Amygdala (tissue), 56 donors: ENCODE measurements at places on chromosomes 6 and 20.

GRCh38 chr6:101879782-101880181, 486.3 kb downstream of the GRIK2 start:
- no peak for DNase-seq

GRCh38 chr6:32192608-32193039, at the start of gene GPSM3:
GPSM3 (minus strand) TSS chr6:32192643; CDS start chr6:32192513, 130 bp downstream.
- DNase-seq, result no peak

- DNase-seq, result no peak
These were observed 81.0 kb downstream of the MYB start for GRCh38 chr6:135261872-135262725.

GRCh38 chr6:4732691-4733315, 43.4 kb upstream of the CDYL start:
- DNase-seq, result peak; percentile 41

DNA sequence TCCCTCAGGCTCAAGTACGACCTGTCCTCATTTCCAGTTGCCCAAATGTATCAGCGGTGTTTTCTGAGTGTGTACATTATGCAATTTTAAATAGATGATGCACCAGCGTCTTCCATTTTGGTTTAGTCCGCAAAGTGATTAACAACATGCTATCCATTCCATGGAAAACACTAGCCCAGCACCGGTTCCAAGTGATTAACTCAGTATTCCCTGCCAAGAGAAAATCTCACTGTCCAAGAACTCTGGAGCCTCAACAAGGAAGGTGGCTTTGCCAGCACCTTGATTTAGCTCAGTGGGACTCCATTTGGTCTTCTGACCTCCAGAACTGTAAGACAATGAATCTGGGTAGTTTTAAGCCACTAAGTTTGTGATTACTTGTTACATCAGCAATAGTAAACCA, 107.2 kb downstream of the FOXC1 start:
- no peak for DNase-seq

GRCh38 chr20:11205769-11206362, 532.1 kb upstream of the JAG1 start:
- no peak for DNase-seq

DNA sequence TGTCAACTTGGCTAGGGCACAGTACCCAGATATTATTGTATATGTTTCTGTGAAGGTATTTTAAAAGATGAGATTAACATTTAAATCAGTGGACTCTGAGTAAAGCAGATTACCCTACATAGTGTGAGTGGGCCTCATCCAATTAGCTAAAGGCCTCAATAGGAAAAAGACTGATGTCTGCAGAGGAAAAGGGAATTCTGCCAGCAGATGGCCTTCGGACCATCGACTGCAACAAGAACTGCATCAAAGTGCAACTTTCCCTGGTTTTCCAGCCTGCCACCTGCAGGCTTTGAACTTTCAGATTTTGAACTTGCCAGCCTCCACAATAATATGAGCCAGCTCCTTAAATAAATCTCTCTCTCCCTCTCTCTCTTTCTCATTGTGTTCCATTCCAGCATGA, 80.5 kb downstream of the IMPG1 start:
- DNase-seq, result no peak

DNA sequence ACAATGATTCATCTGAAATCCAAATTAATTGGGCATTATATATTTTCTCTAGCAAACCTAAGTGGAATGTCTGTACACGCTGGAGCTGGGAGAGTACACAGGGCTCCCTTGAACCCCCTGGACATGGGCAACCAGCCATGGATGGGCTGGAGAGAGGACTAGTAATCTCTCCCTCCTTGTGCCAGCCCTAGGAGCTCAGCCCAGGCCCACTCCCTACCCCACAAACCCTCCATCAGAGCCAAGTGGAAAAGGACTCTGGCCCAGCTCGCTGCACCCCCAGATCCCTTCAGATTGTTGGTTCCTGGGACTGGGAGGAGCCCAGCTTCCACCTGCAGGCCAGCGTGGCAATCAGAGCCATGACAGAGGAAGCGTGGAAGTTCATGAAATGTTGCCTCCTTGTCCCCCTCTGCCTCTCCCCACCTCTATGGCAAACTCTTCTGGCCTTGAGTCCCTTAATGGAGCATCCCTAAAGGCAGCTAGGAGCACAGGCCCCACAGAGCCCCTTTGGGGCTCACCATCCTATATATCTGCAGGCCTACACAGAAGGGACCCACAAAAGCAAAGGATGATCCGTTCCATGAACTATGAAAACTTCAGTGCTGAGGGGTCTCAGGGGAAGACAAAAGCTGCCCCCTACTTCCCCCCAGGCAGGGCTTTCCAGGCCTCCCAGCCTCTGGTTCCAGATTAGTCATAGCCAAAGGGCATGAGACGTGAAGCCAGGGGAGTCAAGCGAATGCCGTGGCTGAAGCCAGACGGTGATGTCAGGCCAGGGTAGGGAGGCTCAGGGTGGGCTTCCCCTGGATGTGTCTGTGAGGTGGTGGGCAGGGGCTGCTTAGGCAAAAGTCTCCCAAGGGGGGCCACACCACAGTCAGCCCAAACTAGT, 126.4 kb upstream of the MAFB start:
- DNase-seq, result no peak

GRCh38 chr6:139764498-139764986, 390.1 kb upstream of the CITED2 start:
- peak; percentile 38 for DNase-seq

GRCh38 chr20:56343861-56344381, 14.9 kb upstream of the FAM210B start:
- no peak for DNase-seq

DNA sequence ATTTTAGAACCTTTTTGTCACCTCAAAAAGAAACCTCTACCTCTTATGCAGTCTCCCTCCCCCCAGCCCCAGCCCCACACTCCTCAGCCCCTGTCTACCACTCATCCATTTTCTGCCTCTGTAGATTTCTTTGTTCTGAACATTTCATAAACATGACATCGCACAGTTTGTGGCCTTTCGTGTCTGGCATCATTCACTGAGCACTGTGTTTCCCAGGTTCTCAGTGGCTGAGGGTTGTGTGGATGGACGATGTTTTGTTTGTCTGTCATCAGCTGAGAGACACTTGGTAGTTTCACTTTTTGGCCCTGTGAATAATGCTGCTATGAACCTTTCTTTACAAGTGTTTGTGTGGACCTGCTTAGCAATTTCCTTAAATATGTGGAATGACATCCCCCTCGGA, 64.5 kb downstream of the FAM120B start:
- no peak for DNase-seq

GRCh38 chr20:44970243-44970757, 4.0 kb downstream of the STK4 start:
- DNase-seq, result no peak

- DNase-seq, result no peak
These were observed 160.3 kb upstream of the SASH1 start for GRCh38 chr6:148182378-148182777.

GRCh38 chr6:41231246-41231645, 3.1 kb downstream of the TREML4 start:
- no peak for DNase-seq

DNA sequence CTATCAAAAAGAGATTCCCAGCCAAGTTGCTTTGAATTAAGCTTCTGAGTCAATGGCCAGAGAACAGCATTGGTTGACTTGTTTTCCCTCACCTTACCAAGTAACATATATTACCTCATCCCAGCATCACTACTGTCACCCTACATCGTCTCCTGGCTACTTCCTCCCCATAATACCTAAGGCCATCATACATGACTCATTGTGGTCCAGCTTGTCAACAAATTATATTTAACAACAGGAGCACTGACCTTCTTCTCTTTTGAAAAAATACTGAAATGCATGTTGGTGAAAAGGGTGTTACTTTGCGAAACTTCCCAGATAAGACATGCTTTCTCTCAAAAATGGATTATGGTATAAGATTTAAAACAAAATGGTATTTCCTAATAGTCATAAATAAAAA, 106.9 kb downstream of the TBX18 start:
- no peak for DNase-seq

DNA sequence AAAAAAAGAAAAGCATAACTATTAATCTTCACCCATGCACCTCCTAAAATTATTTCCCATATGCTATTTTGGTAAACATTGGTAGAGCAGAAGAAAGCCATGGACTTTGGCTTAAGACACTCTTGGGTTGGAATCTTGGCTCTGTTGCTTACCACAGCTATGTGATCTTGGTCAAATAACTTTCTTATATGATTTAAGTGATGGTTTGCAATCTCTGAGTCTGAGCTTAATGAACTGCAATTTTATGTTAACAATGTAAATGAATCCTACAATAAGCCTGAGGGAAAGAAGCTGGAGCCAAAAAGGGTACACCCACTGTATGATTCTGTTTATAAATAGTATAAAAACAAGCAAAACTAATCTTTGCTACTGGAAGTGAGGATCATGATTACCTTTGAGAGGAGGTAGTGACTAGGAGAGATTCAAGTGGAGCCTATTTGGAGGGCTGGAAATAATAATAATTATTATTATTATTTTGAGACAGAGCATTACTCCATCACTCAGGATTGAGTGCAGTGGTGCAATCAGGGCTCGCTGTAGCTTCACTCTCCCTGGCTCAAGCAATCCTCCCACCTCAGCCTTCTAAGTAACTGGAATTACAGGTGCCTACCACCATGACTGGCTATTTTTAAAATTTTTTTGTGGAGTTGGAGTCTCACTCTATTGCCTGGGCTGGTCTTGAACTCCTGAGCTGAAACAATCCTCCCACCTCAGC, 34.5 kb downstream of the ABRACL start:
- no peak for DNase-seq

GRCh38 chr6:131382631-131383030, 190.4 kb upstream of the ARG1 start:
- DNase-seq, result no peak

- no peak for DNase-seq
These were observed 695.2 kb downstream of the QKI start for GRCh38 chr6:164109770-164110140.

DNA sequence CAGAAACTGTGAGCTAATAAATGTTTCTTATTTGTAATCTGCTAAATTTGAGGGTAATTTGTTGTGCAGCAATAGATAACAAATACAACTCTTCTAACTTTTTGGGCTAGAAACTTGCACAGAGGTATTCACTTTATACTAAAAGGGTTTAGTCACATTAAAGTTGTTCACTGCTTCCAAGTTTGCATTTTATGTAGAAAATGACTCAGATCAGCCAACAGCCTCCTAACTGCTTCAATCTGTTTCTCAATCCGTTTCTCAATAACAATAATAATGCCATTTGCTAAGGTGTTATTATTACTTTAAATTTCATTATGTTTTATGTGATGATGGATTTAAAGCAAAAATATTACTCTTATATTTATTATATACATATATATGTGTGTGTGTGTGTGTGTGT, 213.9 kb downstream of the CENPW start:
- no peak for DNase-seq

DNA sequence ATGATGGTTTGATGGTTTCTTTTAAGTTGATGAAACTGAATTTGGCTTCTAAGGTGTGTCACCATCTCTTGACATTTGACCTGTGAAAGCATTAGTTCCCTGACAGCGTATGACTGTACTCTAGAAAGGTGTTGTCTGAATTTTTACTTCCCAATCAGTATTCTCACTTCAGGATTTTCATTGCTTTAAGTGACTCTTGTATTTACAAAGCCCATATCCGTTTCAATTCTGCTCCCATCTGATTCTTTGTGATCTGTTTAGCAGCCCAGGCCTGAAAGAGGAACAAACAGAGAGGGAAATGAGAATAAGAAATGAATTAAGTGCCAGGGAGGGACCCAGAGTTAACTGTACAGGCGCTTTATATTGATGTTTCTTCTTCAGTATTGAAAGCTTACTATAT, 73.7 kb downstream of the FARS2 start:
- DNase-seq, result no peak

DNA sequence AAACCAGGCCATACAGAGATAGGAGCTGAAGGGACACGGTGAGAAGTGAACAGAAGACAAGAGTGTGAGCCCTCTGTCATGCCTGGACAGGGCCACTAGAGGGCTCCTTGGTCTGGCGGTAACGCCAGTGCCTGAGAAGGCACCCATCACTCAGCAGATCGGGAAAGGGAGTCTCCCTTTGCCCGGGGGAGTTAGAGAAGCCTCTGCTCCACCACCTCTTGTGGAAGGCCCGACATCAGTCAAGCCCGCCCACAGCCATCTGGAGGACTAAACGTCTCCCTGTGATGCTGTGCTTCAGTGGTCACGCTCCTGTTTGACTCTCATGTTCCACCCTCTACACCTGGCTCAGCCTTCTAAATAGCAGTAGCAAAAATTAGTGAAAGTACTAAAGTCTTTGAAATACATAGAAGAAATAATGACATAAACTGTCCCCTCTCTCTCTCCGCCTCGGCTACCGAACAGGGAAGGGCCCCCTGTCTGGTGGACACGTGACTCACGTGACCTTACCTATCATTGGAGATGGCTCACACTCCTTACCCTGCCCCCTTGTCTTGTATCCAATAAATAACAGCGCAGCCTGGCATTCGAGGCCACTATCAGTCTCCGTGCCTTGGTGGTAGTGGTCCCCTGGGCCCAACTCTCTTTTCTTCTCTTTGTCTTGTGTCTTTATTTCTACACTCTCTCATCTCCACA, 66.7 kb downstream of the RPP21 start:
- DNase-seq, result no peak

- DNase-seq, result no peak
These were observed 10.0 kb downstream of the SLCO4A1 start for GRCh38 chr20:62652041-62652893.

DNA sequence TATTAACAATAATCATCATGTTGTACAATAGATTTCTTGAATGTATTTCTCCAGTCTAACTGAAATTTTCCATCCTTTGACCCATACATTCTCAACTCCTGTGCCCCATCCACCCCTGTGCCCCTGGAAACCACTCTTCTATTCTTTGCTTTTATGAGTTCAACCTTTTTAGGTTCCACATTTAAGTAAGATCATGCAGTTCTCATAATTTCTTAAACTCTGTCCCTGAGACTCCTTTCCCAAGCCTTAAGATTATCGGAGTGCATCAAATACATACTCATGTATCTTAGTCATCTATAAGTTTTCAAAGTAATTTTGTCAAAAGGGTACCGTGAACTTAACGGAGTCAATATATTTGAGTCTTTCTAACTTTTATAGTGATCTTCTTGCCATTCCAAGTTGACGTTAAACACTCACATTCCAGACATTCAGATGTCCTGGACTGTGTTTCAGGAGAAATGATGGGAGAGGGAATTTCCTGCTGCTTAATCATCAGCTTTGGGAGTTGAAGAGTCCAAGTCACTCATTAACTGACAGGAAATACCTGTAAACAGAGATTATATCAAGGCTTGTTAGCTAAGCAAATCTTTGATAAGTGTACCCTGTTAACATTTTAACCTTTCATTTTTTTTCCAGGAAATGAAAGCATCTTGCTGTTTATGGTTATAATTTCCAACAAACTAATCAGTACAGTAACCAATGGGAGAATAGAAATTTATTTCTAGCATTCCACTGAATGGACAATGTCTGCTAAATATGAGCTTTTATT, 73.3 kb downstream of the ADGRG6 start:
- no peak for DNase-seq
